ENCODE measurements at places on chromosomes 16 and 17.

DNA sequence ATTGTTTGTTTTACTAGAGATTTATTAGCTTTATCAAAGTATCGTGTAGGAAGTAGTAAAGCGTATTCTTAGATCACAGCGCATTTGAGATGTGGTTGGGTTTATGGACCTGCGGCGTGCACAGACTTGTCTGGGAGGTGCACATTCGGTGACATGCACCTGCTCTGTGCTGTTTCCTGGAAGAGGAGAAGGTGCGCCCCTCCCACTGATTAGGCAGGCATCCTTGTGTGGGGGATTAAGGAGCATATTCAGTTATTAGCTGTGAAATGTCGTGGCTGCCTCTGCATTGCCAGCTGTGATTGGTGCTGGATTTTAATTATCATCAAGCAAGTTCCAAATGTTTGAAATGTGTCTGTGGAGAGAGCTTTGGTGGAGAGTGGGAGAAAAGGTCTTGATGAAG is 903.8 kb upstream of the RBFOX1 start:
- no peak for DNase-seq

GRCh38 chr17:62172492-62173291 is 107.6 kb upstream of the MED13 start:
- DNase-seq, result no peak

GRCh38 chr16:22815863-22816262 is 1.9 kb downstream of the HS3ST2 start:
- no peak for DNase-seq

- DNase-seq, result no peak
Measured at GRCh38 chr17:1802429-1802828, 27.3 kb downstream of the SMYD4 start.

All from NCI-H1436 (cell line).